ENCODE measurements at places on chromosomes 1 and 21.

GRCh38 chr1:174999936-175000696 lies at the start of gene CACYBP:
CACYBP (plus strand) TSS chr1:174999947; CDS start chr1:175000181, 234 bp downstream.
- no peak for DNase-seq

GRCh38 chr1:115748401-115749150 lies 19.9 kb downstream of the CASQ2 start:
- DNase-seq, result no peak

DNA sequence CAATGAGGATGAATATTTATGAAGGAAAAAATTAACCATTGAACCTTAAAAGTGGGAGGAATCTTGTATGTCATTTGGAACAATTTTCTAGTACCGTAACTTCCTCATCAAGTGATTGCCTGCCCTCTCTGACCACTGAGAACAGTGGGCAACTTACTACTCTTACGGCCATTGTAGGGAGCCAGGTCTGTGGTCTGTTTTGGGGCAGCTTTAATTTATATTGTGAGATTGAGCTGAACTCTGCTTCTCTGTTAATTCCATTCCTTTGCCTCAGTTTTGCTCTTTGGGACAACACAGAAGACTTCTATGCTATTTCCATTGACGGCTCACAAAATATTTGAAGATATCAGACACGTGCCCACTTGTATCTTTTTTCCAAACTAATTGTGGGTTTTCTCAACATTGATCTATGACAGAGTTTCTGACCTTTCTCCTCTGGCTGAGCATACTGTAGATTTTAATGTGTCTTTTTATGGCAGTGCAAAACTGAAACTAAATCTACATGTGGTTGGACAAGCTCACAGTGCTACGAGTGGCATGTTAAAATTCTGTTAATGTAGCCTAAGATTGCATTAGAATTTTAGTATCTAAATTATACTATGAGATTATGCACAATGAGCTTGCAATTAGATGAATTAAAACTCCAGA lies 27.8 kb upstream of the ZNF281 start:
- peak; percentile 31 for DNase-seq

DNA sequence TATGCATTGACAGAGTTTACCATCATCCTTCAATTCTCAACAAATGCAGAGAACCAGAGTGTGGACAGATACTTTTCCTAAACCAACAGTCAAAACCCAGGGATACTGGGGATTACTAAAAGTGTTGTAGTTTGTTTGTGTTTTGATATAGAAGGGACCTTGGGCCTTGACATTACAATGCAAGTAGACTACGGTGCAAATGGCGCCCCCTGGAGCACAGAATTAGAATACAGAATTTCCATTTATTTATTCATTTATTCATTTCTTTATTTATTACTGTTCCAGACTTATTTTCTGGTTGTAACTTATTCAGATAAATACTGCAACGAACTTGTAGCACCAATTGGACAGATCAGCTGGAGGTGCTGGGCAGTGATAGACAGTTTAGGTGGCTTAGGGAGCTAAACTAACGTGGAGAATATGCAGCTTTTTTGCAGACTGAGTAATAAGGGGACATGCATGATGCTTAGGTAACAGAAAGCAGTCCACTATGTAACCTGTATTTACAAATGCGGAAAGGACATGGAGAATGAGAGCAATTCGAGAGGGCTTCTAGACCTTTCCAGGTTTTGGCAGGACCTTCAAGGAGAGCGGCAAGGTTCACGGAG lies 42.6 kb downstream of the KIRREL1 start:
- no peak for DNase-seq

DNA sequence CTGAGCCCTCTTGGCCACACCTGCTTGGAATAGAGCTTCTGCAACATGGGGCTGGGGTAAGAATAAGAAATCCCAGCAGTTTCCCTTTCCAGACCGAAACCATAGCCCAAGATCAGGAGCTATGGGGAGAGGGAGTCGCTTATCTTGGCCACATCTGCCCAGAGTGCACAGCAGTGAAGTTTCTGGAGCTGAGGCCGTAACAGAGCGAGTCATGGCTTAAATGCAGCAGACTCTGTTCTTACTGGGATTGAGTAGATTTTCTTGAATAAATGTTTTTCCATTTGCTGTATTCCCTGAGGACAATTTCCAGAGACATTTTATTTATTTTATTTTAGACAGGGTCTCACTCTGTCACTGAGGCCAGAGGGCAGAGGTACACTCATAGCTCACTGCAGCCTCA lies 33.5 kb downstream of the CFAP57 start:
- DNase-seq, result no peak

Measured in GM20000 (cell line).